ENCODE measurements at places on chromosomes 3 and 15.

GRCh38 chr3:183161552-183162336 lies 790 bp downstream of the LAMP3 start:
- DNase-seq = no peak

DNA sequence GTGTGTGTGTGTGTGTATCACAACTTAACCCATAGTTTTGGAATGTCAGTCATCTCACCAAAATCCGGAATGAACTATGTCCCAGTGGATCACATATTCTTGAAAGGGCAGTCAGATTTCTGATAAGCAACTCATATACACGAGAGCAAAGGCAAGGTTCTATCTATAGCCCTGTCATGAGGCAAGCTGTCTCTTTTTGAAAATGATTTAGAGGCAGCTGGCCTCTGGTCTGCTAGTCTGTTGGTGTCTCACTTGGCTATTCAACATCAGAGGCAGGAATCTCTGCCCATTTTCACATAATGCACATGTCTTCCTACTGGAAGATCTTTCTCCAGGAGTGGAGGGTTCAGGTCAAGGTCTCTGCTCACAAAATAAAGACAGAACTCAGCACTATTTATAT lies 79.8 kb downstream of the CNTN6 start:
- no peak for DNase-seq

GRCh38 chr3:157815739-157816138 lies 290.5 kb downstream of the SHOX2 start:
- no peak for DNase-seq

DNA sequence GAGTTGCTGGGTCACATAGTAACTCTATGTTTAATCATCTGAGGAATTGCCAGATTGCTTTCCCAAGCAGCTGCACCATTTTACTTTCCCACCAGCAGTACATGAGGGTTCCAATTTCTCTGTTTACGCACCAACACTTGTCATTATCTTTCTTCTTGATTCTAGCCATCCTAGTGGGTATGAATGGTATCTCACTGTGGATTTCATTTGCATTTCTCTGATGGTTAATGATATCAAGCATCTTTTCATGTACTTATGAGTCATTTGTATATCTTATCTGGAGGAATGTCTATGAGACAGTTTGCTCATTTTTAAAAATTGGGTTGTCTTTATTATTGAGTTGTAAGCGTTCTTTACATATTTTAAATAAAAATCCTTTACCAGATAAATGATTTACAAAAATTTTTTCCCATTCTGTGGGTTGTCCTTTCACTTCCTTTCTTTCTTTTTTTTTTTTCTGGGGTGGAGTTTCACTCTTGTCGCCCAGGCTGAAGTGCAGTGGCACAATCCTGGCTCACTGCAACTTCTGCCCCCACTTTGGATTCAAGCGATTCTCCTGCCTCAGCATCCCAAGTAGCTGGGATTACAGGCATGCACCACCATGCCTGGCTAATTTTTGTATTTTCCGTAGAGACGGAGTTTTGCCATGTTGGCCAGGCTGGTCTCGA lies 8.9 kb upstream of the SGO1 start:
- DNase-seq = no peak

DNA sequence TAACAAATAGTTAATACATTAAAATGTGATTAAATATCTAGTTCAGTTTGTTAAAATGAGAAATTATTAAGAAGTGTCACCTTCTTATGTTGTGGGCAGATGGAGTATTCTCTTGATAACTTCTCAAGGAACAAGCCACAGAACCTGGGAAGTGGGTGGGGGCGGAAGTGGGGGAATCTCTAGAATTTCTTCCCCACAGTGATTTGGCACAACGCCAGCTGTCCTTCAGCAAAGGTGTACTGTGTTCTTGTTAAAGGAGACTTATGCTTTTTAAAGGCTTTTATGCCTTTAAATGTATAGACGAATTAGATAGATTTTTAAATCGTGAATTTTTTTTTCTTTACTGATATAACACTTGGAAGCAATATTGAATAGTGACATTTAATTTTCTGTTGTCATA lies 42.4 kb downstream of the SEC22A start:
- no peak for DNase-seq

DNA sequence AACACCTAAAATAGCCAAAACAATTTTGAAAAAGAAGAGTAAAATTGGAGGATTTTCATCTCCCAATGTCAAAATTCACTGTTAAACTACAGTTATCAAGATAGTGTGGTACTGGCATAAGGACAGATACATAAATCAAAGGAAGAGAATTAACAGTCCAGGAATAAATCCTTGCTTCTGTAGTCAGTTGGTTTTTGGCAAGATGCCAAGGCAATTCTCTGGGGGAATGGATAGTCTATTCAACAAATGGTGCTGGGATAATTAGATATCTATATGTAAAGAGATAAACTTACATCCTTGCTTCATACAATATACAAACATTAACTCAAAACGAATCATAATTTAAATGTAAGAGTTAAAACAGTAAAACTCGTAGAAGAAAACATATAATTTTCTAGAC lies 57.9 kb upstream of the SELENOK start:
- no peak for DNase-seq

DNA sequence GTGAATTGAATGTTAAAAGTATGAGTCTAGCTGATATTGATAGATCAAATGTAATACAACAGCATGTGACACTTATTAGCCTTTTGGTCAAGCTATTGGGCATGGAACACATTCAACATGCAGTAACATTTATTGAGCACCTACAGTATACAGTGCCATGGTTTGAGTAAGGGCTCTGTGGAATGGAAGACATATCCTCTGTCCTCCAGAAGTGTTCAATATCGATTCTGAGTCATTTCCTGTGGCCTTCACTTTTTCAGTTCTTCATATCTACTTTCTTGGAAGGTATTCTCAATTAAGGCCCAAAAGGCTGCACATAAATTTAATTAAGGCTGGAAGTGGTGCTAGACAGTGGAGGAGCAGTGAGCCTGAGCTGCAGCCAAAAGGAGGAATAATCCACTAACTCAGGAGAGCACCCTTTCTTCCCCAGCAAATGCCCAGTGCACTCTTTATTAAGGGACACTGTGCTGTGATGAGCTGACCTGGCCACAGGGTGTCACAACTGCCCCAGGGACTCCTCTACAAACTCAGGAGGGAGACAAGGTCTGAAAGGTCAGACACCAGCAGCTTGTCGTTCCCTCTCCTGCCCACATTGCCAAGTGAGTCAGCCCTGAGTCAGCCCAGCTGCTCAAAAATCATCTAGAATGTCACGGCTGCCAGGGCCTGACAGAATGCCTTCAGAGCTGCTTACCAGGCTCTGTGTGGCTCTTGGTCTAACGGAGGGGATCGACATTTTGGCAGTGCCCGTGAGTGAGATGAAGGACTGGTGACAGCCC lies 544.8 kb downstream of the AGBL1 start:
- DNase-seq = peak; percentile 45

- no peak for DNase-seq
These were observed 220.8 kb upstream of the HES1 start for GRCh38 chr3:193915099-193915498.

Measured in lower lobe of right lung (tissue), 2 donors.